ENCODE measurements at places on chromosomes 6 and 20.

GRCh38 chr6:29946223-29947076 is 4.1 kb downstream of the HLA-A start:
- no peak for ATAC-seq

DNA sequence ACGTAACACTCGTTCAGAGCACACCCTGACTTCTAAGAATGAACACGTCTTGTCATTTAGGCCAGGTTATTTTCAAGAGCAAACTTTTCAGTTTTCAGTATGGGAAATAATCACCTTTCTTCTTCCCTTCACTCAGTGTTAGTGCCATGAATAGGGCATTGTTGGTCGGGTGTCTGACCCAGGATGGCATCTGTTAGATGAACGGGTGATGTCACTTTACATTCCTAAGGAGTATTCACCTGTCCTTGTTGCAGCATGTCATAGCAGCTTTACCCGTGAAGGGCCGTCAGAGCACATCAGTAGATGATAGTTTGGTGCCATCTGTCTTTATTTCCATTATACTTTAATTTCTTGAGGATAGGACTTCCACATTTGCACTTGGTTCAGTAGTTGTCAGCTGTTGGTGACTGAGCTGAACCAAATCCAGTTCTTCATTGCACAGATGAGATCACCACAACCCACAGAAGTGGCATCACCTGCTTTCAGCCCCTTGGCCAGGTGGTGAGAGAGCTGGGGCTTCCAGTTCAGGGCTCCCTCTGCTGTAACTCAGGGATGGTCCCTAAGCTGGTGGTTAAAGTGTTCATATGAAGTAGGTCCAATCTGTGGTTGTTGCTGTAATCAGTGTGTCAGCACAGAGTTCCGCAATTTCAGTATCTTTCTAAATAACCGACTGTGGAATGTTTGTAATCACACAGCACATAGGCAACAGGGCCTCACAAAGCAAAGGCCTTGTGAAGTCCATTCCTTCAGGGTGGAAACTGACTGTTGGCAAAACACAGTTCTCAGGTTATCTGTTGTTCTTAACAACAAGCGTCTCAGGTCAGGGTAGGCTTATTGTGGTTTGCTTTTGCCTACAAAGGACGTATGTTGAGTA is 68.2 kb downstream of the FAM120B start:
- ATAC-seq = no peak

- ATAC-seq = no peak
Measured at GRCh38 chr20:42747765-42748411, 441.8 kb downstream of the PTPRT start.

DNA sequence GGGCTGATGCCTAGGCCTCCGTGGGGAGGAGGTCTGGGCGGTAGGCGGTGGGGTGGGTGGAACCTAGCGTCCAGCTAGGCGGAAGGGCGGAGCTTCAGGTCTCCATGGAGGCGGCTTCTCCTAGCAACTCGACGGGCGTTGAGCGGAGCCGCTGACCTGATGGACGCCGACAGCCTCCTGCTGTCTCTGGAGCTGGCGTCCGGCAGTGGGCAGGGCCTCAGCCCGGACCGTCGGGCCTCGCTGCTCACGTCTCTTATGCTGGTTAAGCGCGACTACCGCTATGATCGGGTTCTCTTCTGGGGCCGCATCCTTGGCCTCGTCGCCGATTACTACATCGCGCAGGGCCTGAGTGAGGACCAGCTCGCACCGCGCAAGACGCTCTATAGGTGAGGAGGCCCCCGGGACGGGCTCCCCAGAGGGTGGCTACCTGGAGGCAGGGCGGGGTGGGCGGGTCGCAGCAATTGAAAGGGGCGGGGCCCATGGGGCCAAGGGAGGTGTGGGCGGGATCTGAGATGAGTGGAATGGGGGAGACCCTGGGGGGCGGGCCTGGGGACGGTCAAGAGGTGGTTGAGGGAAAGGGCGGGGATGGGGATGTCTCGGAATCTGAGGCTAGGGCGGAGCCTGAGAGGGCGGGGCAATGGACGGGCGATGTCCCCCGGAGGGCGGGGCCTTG is at the start of gene RSPH9:
Gene RSPH9 (plus strand): TSS at position 97 of the 673 bp plus-strand sequence. CDS start 63 bp downstream, at position 160.
- ATAC-seq = peak; percentile 85

DNA sequence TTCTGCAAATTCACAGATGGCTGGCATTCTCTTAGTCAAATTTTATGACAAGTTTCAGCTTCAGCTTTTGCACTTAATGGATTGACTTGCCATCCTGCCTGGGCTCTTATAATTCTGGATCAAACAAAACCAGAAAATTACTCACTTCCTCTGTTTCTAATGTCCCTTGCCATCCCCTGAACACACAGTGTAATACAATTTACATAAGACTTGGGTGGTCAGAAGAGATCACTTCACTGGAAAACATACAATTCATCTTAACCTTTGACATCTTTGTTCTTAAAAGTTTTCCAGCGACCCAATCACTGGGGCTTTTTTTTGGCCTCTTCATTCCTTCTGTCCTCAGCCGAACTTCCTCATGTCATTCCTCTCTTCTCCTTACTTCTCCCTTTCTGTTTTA is 199.0 kb downstream of the ARHGAP18 start:
- ATAC-seq = 0 out of 3 replicates have a peak, but pooled peaks have one; percentile 20

GRCh38 chr6:119483908-119484307 is 134.3 kb upstream of the MAN1A1 start:
- ATAC-seq = no peak

DNA sequence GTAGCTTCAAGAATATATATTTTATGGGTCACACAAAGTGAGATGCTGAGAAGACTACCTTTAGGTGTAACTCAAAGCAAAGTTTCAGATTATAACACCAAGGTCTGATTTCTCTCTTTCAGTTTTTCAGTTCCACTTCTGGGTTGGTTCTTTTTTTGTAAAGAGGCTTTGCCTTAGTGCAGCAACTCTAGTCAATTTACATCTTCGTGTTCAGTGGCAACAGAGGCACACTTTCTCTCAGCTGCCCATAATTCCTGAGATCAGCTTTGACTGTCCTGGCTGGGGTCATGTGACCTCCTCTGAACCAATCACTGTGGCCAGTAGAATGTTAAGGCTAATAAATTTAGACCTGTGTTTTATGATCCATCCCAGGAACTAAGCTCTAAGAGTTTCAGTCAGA is 120.2 kb downstream of the TINAG start:
- ATAC-seq = no peak

GRCh38 chr20:6265204-6265904 is 142.5 kb upstream of the FERMT1 start:
- no peak for ATAC-seq

DNA sequence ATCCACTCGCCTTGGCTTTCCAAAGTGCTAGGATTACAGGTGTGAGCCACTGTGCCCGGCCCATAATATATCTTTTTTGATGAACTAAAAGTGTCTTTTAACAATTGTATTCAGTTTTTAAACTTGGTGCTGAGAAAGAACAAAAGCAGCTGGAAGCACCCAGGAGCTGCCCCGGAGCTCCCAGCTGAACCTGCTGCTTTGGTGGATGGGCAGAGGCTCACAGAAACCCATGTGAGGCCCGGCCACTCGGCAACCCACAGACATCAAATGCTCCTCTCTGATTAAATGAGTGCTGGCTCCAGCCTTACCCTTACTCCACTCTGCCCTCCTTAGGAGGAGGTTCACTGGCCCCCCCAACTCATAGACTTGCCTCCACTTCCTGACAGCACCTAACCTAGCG is 59.4 kb upstream of the FRMD1 start:
- no peak for ATAC-seq

DNA sequence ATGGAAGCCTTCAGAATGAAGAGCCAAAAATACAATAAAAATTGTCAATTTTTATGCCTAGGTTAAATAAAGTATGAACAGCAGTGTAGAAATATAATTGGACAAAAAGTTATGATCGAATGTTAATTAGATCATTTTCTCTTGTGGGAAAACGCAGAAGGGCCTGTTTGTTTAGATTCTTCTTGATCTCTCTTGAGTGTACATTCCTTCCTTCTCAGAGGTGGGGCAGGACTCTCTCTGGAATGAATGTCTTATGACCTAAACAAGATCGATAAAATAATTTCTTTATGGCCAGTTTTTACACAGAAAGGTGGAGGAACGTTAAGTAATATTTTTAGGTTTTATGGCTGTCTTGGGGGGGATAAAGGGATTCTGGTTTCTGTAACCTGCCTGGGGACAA is 500.1 kb upstream of the MARCKS start:
- no peak for ATAC-seq

DNA sequence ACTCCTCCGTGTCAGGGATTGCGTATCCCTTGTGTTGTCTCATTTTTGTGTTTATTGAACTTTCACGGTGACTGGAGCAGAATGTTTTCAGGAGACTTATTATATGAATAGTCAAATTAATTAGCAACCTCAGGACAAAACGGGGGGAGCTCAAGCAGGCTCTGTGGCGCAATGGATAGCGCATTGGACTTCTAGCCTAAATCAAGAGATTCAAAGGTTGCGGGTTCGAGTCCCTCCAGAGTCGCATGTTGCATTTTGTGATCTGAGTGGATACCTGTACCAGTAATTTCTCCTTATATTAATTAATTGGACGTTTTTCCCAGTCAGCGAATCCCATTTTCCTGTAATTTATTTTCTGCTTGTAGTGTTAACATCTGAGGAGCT is 89.1 kb upstream of the ZNF184 start:
- ATAC-seq = no peak

- peak; percentile 39 for ATAC-seq
Measured at GRCh38 chr6:170295510-170296422, 4.9 kb upstream of the DLL1 start.

DNA sequence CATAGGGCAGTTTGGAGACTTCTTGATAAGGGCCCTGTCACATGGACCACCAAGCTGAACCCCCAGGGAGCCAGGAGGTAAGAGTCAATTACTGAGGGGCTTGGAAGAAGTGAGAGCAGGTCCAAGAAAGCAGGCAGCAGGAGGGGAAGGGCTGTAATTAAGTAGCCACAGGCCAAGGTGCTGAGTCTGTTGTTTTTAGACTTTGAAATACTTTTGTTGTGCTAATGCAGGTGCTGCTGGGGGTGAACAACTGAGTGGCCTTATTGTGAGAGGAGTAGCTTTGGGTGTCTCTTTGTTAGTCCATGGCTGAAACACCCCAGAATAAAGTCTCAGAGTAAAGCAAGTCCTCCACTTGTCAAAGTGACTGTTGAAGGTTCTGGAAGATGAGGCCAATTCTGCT is 267.0 kb upstream of the SUPT3H start:
- no peak for ATAC-seq

- no peak for ATAC-seq
Measured at GRCh38 chr6:45726444-45726843, 289.2 kb downstream of the CLIC5 start.

GRCh38 chr20:38947931-38948362 is 14.2 kb upstream of the DHX35 start:
- ATAC-seq = no peak

- no peak for ATAC-seq
Measured at GRCh38 chr6:108837236-108837971, 10.8 kb upstream of the ARMC2 start.

GRCh38 chr6:7916959-7917358 is 6.4 kb upstream of the TXNDC5 start:
- no peak for ATAC-seq

- no peak for ATAC-seq
Measured at GRCh38 chr6:63441266-63441956, 121.6 kb upstream of the LGSN start.

DNA sequence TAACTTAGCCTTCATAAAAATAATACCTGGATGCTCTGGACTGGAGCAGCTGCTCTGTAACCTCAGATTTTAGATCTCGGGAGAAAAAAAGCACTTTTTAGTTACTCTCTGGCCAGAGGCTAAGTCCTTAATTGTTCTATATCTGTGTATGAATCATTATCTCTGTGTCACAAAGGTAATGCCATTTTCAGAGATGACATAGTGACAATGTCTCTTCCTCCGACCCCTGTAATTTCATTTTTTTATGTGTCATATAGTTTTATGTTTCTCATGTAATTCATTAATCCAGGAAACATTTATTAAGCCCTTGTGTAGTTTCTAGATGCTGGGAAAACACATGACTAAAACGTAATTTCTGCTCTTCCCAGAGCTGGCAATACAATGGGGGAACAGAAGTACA is 55.6 kb downstream of the SENP6 start:
- ATAC-seq = 0 out of 3 replicates have a peak, but pooled peaks have one; percentile 21

- ATAC-seq = no peak
Measured at GRCh38 chr6:5302220-5302946, 41.1 kb downstream of the FARS2 start.

DNA sequence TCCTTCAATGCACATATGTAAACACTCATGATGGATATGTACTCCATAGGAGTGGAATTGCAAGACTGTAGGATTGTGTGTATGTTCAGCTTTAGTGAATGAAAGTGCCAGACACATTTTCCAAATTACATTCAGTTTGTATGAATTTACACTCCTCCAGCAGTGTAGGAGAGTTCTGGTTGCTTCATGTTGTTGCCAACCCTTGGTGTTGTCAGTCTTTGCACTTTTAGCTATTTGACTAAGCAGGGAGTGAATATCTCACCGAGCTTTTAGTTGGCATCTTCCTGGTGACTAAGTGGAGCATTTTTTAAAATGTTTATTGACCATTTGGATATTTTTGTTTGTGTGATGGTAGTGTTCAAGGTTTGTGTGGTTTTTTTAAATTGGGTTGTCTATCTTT is 23.9 kb downstream of the NKX2-4 start:
- ATAC-seq = no peak

- ATAC-seq = no peak
Measured at GRCh38 chr20:11993886-11994461, 76.3 kb downstream of the BTBD3 start.

GRCh38 chr6:35128496-35128895 is 12.6 kb downstream of the TCP11 start:
- peak; percentile 44 for ATAC-seq

- no peak for ATAC-seq
Measured at GRCh38 chr20:51543422-51543788, 886 bp upstream of the NFATC2 start.

DNA sequence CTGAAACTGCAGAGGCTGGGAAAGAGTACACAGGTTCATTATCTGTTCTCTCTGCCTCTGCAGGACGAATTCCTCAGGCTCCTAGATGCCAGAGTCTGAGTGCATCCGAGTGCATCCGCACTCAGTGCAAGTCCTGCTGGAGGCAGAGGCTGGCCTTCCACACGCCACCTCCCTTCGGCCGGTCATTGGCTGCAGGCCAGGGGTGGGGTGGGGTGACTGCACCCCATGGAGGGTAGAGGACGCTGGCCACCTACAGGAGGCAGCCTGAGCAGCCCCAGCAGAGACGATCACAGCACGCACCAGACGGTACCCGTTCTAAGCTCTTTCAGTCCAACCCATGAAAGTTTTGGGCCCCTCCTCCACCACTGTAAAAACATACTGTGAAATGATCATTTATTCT is 11.7 kb downstream of the SFT2D1 start:
- peak; percentile 94 for ATAC-seq

All from SK-N-SH treated with all-trans-retinoic acid at 6 μM for 48 hours (cell line).